Activated CD4-positive, alpha-beta T cell treated with anti-CD3 and anti-CD28 coated beads, Interleukin-2, Interleukin-6, amounts not matched to agents 100 ng/mL and 50 ng/mL, durations not matched to agents 16 hours and 8 hours (primary cell): ENCODE measurements at places on chromosomes 7 and 10.

DNA sequence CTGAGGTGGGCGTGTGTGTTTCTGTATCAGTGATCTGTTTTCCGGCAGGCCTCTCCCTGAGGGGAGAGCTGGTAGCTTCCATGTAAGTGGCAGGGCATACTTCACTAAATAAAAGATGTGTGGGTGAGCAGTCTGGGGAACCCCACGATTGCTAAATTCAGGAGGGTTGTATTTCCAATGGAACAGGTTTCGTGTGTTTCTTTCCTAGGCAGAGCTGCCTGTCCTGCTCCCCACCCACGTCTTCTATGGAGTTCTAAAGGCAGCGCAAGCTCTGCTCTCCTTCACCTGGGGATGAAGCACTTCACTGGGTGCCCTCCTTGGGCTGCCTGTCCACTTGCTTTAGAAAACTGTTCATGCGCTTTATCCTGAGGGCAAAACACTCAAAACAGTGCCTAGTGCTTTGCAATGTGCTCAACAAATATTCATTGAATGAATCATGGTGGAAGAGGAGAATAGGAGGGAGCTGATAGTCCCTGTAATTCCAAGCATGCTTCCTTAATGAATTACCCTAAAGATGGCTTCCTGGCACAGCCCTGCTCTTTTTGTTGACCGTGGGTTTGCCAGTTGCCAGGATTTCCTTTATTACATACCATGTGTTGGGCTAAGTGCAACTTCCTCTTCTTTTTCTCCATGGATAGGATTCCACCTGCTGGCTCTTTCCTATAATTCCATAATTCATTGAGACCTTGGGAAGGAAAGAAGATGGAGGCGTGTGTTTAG, 50.6 kb upstream of the SRPK2 start:
- no peak for DNase-seq

DNA sequence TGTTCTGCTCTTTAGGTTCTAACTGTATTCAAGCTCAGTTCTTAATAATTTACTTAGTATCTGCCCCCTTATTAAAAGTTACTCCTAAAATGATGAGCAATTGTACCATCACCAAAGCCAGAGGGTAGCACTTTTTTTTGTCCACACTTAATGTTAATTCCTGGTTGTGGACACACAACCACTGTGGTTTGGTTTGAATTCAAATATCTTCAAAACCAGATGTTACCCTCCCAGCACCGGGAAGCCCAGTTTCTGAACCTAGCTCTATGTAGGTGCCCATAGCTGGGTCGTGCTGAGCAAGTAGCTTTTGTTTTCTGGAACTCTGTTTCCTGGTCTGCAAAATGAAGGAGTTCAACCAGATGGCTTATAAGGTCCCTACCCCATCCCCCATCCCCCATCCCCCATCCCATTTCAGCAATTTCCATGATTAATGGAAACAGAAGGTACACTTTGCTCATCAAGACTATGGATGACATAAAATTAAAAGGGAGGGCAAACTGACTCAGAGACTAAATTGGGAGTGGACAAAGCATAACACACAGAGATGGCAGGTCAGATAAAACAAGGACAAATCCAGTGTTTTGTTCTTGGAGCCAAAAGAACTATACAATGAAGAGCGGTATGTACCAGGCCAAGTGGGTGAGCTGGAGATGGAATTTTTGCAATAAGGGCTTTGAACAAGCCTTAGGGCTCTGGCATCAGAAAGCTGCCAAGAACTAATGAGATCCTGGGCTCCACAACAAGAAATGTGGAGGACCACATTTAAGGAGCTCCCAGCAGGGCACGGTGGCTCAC, 56.7 kb downstream of the DLG5 start:
- no peak for DNase-seq

DNA sequence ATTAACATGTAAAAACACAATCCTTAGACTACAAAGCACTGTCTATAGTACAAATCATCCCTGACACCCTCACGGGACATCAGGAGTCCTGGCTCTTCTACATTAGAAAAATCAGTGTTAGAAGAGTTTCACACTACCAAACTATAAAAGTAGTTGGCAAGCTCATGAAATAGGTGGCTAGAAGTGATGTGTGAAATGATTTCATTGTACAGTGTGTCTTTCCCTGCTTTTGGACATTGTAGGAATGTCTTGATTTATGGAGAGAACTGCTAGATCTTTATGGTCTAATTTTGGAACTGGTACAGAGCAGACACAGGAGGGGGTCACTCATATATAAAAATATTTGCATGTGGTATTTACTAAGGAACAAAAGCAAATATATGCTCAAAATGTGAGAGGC, 33.2 kb downstream of the SEMA3A start:
- DNase-seq = no peak

DNA sequence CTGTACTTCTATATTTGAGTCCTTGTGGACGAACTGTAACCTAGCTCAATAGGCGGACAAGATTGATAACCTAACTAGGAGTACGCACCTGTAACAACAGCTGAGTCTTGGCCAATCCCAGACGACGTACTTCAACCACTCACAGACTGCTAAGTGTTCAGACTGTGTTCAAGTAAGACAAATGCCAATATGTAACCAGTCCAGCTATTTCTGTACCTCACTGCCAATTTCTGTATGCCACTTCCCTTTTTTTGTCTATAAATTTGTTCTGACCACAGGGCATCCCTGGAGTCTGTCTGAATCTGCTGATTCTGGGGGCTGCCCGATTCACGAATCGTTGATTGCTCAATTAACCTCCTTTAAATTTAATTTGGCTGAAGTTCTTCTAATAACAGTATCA, 32.2 kb downstream of the HACD1 start:
- no peak for DNase-seq

DNA sequence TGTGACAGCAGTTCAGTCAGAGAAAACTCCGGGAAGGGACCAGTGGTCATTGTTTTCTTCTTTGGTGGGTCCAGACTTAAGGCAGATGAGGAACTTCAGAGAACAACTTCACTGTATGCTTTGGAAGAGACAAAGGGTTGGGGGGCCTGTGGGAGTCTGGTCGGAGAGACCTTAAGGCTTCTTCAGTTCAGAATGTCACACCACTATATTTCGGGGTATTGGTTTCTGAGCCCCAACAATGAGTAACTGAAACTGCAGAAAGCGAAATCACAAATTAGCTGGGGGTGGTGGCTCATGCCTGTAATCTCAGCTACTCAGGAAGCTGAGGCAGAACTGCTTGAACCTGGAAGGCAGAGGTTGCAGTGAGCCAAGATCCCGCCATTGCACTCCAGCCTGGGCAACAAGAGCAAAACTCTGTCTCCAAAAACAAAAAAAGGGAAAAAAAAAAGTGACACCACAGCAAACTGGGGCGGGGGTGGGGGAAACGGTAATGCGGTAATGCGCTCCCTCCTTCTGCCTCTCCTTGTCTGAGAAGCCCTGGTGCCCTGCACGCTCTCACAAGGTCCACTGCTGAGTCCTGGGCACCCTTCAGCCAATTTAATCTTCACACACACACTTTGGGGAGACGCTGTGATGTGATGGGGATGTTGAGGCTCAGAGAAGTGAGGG, 2.2 kb upstream of the ADIRF start:
- DNase-seq = peak; percentile 33

DNA sequence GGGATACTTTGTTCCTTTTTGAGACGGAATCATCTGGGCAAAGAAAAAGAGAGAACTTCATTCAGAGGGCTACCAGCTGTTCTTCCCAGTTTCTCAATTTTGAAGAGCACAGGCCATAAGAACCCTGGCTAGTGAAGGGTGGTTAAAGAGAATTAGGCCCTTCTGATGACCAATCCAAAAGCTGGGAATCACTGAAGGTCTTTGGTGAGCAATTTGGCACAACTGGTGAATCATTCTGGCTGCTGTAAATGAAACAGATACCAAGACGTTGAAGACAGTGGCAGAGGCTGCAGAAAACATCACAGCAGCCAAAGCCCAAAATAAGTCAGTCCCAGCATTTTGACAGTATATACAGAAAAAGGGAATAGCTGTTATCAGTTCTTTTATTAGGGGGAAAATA, 5.1 kb downstream of the RAPGEF5 start:
- DNase-seq = no peak

DNA sequence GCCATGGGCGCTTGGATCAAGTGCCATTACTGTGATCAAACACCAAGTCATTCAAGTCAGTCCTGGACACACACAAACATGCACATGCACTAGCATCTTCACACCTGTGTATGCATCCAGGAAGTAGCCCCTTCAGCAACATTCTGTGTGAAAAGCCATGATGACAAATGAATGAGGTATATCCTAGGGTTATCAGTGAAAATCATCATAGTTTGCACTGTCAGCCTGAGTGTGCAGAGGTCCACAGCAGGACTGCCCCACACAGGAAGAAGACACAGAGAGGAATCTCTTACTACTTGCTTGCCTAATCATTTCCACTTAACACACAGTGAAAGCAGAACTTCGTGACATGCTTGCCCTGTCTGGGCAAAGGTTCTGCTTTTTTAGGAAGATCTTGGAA, 184.0 kb upstream of the ADO start:
- no peak for DNase-seq

- DNase-seq = no peak
These were observed 65.9 kb downstream of the DGKB start for GRCh38 chr7:14836571-14837189.

GRCh38 chr7:157938211-157938610, 601.4 kb downstream of the DNAJB6 start:
- no peak for DNase-seq

DNA sequence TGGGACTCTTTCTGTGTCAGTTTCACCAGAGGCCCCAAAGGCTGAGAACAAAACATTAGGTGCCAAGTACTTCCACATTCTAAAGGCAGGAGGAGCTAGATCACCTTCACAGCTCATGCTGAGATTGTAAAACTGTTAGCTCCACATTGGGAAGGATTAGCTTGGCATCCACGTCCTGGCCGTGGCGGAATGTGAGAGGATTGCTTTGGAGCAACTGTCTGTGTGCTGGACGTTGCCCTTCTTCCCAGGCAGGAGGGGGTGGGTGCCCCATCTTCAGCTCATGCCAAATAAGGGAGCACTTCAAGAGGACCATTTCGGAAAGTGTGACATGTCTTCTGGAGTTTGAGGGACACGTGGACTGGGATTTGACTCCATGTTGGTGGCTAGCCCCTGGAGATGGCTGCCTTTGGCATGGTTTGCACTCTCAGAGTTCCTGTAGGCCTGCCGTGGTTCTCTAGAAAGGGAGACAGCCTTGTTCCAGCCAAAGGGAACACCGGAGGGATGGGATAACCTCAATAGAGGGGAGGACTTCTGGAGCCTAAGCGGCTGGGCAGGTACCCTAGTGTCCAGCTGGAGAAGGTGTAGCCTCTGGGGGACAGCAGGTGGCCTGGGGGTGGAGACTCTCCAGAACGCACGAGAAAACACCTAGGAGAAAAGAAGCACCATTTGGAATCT, 19.9 kb upstream of the FMC1 start:
- peak; percentile 11 for DNase-seq

DNA sequence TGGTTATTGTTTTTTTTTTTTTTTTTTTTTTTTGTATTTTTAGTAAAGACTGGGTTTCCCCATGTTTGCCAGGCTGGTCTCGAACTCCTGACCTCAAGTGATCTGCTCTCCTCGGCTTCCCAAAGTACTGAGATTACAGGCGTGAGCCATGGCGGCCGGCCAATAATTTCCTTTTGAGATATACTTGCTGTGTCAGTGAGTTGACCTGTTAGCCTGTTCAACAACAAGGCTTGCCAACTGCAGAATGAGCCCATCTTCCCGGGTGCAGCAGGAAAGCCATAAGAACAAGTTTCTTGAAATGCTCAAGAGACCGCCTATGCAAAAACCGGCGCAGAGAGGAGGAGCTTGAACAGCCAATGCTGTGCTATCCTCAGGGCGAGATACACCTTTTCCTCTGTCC, 112.5 kb downstream of the PRPF18 start:
- DNase-seq = no peak

- peak; percentile 65 for DNase-seq
These were observed 191.2 kb upstream of the PRSS1 start for GRCh38 chr7:142557971-142558582.

DNA sequence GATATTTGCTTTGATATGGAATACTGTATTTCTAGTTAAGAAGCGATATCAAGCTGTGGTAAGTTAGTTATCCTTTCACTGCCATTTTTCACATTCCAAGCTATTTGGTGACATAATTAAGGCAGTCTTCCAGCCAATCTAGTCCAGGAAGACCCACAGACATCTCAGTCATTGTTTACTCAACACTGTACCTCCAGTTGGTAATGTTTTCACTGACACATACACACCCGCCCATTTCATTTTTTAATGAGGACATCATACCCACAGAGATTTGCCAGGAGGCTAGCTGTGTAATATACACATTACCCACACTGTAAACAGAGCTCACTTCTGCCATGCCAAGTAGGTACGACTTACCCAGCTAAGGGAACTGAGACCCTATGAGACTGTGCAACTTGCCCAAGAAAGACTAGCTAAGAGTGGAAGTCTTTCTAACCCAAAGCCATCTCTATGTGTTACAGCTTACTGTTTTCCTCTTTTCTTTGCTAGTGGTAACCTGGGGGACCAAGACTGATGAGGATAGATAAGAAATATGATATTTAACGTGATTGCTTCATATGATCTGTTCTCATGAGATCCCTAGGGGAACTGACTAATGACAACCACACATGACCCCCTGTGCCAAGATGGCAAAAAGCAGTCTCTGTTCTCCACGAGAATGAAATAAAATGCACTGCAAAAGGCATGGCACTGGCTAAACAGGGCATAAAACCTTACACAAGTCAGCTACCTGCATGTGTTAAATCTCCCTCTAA, 179.0 kb downstream of the DGKI start:
- no peak for DNase-seq

GRCh38 chr10:29081951-29082685, 206.8 kb upstream of the LYZL1 start:
- DNase-seq = no peak

GRCh38 chr7:104106108-104106905, 101.5 kb downstream of the ORC5 start:
- no peak for DNase-seq

DNA sequence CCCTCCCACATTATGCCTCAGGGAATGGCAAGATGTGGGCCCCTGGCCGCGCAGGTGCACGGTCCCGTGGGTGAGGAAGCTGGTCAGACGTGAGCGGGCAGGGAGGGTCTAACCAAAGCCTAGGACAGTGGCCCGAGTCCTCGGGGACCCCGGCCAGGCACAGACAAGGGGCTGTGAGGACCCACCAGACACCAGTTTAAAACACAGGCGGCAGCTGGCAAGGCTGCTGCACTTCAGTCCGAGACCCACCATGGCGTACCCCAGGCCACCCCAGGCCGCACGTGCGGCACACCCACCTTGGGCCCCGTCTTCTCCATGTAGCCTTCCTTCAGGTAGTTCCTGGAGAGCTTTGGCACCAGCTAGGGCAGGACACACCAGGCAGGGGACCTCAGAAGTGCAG, 23.5 kb downstream of the GET4 start:
- DNase-seq = no peak

GRCh38 chr10:132920101-132920925, 22.1 kb downstream of the CFAP46 start:
- DNase-seq = no peak

- no peak for DNase-seq
These were observed 177.3 kb upstream of the LYZL2 start for GRCh38 chr10:30806850-30807249.

GRCh38 chr7:98241674-98242241, 10.3 kb downstream of the TECPR1 start:
- no peak for DNase-seq
